ENCODE measurements at places on chromosomes 12 and 14.

- peak; percentile 74 for DNase-seq
Measured at GRCh38 chr12:91335699-91336098, 153.1 kb upstream of the DCN start.

- no peak for DNase-seq
Measured at GRCh38 chr14:29042551-29042950, 276.0 kb downstream of the FOXG1 start.

DNA sequence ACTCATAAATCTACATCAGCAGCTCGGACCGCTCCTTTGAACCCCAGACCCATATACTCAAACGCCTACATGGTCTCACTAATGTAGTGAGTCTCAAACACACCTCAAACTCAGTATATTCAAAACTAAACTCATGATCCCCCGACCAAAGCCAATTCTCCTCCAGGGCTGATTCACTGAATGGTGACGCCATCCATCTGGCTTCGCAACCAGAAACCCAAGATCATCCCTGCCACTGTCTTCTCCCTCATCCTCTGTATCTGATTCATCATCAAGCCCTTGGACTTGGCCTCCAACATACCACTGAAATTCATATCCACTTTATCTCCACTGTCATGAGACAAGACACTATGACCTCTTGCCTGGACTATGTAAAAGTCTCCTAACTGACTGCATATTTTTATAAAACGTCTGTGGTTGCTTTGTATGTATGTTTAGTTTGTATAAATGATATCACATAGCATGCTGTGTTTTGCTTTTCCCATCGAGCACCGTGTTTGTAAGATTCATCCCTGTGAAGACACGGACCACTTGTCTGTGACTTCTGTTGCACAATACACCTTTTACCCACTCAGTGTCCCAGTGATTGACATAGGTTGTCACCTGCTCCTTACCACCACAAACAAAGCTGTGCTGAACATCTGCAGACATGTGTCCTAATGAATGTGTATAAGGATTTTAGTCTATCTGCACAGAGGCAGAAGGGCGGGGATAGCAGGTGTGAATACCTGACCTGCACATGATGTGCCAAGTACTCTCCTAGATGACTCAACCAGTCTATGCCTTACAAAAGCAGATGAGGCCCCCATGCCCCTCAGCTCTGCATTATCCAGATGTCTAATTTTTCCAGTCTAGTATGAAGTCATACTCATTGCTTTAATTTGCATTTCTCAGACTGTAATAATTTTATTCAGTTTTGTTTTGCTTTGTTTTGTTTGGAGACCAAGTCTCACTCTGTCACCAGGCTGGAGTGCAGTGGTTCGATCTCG is 76.9 kb downstream of the VWF start:
- DNase-seq = no peak

DNA sequence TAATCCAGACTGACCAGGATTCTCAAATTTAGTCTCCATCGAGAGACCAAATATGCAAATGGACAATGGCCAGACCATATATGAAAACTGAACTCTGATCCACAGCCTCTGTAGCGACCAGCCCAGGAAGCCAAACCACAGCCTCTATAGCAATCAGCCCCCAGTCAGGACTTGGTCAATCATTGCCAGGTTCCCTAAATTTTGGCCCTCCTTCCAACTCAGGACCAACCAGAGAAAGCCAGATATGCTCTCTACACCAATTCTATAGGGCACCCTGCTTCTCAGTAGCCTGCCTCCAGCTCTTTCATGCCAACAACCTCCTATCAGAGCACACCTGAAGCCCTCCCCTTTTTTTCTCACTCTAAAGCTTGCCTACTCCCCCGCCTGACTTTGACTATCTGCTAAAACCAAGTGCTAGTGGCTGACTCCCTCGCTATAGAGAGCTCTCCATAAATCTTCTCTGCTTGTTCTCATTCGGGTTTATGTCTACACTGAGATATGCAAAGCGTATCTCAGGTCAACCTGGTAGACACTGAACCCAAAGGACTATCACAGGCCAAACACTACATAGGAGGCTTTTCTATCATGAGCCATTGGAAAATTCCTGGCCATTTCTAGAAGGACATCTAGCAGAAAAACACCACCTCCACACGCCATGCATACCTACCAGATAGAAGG is 110.5 kb upstream of the FUT8 start:
- no peak for DNase-seq

DNA sequence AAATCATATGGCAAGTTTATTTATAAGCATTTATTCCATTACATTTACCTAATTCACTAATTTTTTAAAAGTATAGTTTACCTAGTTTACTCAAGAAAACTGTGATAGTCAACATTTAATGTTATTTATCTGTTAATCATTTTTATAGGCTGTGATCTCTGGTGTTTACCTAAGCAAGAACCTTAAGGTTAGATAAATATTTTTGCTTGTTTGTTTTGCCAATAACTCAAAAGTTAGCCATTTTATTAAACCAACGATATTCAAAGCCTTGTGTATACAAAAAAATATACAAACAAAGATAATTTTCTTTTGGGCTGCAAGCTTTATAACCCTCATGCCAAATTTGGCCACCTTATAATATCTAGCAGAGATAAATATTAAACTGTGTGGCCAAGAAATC is 157.3 kb downstream of the SLCO1B3 start:
- no peak for DNase-seq

DNA sequence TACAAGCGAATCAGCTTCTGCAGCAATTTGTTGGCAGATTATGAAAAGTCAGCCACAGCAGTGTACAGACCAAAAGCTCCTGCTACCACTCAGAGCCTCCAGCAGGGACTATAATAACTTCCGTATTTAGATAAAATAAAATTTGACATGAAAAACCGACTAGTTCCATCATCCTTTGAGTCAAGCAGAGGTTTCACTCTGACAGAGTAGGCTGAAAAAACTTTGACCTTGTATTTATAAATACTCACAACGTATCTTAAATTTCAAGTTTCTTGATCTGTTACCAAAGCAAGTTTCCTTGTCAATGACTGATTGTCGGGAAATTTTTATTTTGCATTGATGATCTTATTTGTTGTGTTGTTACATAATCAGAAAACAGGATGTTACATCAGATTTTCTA is 283.4 kb downstream of the DAD1 start:
- no peak for DNase-seq

GRCh38 chr12:114975640-114976310 is 291.8 kb upstream of the TBX3 start:
- DNase-seq = no peak

GRCh38 chr12:119692997-119693396 is 25.1 kb downstream of the PRKAB1 start:
- DNase-seq = peak; percentile 15

GRCh38 chr12:89991807-89992590 is 283.4 kb upstream of the ATP2B1 start:
- no peak for DNase-seq

GRCh38 chr12:108191938-108192337 is 62.9 kb downstream of the WSCD2 start:
- no peak for DNase-seq

DNA sequence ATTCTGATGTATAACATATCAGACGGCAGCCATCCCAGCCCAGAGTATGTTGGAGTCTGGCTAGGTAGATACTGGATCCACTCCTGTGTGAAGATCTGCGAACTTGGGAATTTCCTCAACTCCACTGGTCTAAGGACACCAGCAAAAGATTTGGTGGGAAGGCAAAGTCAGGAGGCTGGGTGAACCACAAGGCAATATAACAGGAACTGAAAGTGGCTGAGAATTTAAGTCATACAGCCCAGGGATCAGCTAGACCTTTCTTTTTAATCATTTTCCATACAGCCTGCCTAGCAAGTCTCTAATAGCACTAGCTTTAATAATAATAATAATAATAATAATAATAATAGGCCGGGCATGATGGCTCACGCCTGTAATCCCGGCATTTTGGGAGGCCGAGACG is 34.8 kb downstream of the BRAP start:
- DNase-seq = no peak

DNA sequence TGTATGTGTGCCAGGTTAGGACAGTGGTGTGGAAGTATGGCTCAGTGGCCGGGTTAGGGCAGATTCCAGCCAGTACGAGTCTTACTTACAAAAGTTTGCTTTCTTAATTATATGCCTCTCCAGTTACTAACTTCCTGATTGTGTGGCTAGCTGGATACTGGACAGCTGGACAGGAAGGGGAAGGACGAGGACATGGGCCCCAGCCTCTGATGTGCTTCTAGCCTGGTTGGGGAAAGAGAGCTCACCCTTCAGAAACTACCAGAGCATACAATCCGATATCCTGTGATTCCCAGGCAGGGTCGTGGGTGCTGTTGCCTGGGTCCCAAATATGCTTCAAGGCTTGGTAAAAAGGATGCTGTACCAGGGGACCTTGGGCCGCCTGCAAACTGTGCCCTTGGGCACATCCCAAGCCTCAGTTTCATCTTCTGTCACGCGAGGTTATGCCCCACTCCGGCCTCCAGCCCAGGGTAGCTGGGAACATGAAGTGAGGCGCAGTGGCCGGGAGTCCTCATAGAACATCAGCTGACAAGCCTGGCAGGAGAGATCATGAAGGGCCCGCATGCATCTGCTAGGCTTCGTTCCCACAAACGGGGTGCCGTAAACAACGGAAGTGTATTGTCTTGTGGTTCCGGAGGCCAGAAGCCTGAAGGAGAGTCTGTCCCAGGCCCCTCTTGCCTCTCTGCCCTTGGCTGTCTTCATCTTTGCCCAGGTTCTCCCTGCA is 23.2 kb upstream of the RIN3 start:
- DNase-seq = no peak

GRCh38 chr12:122080149-122081082 is 1.9 kb downstream of the MLXIP start:
- no peak for DNase-seq

GRCh38 chr14:75070383-75070782 is 942 bp downstream of the ZC2HC1C start:
- no peak for DNase-seq

DNA sequence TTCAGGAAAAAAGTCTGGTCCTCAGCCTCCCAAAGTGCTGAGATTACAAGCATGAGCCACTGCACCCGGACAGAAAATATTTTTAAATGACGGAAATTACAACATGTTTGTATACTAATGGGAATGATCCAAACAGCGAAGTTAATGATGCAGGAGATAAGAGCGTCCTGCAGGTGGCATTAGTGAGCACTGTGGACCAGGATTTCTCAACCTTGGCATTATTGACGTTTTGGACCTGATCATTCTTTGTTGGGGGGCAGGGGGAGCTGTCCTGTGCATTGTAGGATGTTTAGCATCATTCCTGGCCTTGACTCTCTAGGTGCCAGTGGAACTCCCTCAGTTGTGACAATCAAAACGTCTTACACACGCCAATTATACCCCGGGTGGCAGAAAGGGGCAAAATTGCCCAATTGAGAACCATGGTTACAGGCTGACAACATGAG is 34.1 kb downstream of the SCFD1 start:
- no peak for DNase-seq

- no peak for DNase-seq
Measured at GRCh38 chr14:91228112-91229004, 16.1 kb downstream of the GPR68 start.

DNA sequence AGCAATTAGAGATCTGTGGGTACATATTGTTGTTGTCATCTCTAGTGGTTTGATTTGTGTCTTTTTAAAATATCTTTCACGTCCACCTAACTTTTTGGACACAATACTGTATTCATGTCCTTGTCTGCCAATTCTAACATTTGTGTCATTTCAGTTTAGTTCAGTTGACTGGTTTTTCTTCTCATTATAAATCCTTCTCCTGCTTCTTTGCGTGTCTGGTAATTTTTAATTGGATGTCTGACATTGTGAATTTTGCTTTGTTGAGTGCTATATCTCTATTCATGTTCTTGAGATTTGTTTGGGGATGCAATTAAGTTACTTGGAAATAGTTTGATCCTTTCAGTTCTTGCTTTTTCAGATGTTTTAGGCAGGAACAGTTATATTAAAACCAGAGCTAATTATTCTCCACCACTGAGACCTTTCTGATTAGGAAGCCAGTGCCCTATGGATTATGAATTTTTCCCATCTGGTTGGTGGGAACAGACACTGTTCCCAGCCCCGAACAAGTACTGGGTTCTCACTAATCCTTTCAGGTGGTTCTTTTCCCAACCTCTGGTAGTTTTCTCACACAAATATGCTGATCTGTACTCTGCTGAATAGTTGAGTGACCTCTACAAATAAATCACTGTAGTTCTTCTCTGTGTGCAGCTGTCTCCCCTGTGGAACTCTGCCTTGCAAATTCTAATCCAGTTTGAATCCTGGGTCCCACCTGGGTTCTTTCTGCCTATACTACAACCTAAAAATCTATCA is 91.1 kb upstream of the DYNC1H1 start:
- no peak for DNase-seq

- no peak for DNase-seq
Measured at GRCh38 chr12:25950329-25951115, 8.0 kb upstream of the RASSF8 start.

DNA sequence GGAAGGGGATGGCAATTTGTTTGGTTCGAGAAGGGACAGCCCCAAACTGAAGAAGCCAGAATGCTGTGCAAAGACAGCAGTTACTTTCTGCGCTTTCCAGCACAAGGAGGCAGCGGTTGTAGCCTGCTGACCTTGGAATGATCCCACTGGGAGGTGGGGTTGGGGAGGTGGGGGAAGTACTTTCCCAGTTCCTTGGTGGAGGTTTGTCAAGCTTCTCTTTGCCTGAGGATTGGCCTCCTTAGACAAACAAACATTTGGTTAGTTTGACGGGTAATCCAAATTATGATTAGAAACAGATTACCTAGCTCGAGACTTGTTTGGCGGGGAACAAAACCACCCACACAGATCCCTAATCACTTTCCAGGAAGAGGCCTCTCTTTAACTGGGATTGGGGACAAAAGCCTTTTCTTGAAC is 79.1 kb upstream of the EGLN3 start:
- no peak for DNase-seq

DNA sequence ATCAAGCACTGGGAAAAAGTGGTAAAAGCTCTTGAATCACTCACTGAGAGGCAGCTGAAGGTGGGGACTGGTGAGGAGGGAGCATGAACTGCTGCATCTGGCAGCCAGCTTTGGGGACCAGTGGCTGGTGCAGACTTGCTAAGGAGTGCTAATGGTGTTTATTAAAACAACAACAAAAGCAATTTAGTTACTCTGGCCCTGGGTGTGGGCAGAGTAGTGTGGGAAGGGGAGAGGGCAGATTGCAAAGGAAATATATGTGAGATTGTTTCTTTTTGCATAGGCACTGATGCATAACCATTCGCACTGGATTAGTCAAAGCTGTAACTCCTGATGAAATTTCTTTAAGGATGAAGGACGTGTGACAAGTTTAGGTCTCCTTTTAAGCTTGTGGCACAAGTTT is 8.1 kb downstream of the TXNRD1 start:
- DNase-seq = no peak
